ENCODE measurements at places on chromosomes 1 and 21. TPM values are rescaled to one million over a fixed set of nuclear protein-coding genes. Genes with fewer than 3 reads are reported as not detected.

DNA sequence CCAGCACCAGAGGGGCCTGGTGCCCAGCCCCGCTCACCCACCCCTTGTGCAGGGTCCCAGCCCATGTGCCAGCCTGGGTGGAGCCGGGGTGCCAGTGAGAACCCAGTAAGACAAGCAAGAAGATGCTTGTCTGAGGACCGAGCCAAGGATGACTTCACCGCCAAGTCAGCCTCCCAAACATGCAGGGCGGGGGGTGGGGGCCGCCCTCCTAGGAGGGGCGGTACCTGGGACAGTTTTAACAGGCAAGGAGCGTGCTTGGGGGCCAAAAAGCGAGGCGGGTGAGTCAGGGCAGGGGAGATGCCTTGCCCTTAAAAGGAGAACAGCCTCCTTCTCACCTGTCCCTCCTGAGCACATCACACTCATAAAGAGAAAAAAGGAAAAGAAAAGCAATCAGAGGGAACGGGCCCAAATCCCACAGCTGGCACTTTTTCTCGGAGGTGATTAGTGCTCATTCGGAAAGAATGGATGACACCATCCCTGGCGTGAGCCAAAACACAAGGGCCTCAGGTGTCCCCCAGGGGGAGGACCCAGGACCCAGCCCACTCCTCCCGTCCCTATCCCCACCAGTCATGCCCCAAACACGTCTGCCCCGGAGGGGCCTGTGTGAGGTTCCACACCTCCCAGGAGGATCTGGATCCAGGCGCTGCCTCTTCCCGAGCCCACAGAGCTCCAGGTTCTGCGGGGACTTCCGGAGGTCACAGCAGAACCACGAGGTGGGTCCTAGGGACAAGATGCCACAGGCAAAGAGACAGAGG is 77.6 kb upstream of the IFFO2 start:
- H3K4me1 ChIP-seq: peaks cover 5% of the 10 kb centered on the region
- no peaks in the 10 kb centered on the region for H3K36me3 ChIP-seq
- H3K4me3 ChIP-seq: no peak overlapping the region
- no peak for DNase-seq

DNA sequence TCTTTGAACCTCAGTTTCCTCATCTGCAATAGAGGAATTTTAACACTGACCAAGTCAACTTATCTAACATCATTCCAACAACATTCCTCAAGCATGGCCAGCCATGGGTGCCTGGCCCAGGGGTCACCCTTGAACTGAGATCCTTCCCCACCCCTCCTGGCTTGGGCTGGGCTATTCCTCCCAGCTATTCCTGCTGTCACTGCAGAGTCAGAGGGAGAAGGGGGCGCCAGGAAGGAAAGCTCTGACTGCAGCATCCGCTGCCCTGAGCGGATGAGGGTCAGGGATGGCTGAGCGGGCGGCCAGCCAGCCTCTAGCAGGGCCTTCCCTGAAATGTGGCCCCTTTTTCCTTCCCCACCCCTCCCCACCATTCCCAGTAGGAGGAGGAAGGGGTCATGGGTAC is 3.1 kb downstream of the TINAGL1 start:
- H3K36me3 ChIP-seq: no peaks in the 10 kb centered on the region
- H3K4me1 ChIP-seq: peaks cover 11% of the 10 kb centered on the region
- DNase-seq: no peak
- H3K4me3 ChIP-seq: peak overlapping the region; percentile 67
- no peaks in the 10 kb centered on the region for H3K27me3 ChIP-seq

The CD101 gene
- total RNA-seq: 0.10 TPM

DNA sequence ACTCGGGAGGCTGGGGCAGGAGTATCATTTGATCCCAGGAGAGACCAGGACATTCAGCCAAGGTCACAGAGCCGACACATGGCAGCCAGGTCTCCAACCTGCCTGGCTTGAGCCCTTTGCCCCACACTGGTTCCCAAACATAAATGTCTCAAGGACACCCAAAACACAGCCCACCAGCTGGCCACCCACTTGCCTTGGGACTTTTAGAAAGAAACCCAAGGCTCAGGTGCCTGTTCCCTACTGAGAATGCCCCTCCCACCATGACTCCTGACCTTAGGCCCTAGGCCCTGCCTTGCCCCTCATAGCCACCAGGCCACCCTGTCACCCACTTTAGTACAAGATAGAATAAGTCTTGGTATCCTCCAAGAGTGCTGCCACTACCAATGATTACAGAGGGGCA is 41.9 kb upstream of the LRP8 start:
- no peak for DNase-seq
- no peaks in the 10 kb centered on the region for H3K27me3 ChIP-seq
- H3K36me3 ChIP-seq: no peaks in the 10 kb centered on the region
- H3K4me1 ChIP-seq: no peaks in the 10 kb centered on the region
- no peak overlapping the region for H3K4me3 ChIP-seq

The GFI1 gene
- total RNA-seq: not detected

GRCh38 chr21:17631195-17631594 is 18.5 kb upstream of the BTG3 start:
- no peaks in the 10 kb centered on the region for H3K36me3 ChIP-seq
- H3K4me1 ChIP-seq: no peaks in the 10 kb centered on the region
- no peak overlapping the region for H3K4me3 ChIP-seq
- no peak overlapping the region for H3K27ac ChIP-seq

The CELSR2 gene
- total RNA-seq: 9.6 TPM

DNA sequence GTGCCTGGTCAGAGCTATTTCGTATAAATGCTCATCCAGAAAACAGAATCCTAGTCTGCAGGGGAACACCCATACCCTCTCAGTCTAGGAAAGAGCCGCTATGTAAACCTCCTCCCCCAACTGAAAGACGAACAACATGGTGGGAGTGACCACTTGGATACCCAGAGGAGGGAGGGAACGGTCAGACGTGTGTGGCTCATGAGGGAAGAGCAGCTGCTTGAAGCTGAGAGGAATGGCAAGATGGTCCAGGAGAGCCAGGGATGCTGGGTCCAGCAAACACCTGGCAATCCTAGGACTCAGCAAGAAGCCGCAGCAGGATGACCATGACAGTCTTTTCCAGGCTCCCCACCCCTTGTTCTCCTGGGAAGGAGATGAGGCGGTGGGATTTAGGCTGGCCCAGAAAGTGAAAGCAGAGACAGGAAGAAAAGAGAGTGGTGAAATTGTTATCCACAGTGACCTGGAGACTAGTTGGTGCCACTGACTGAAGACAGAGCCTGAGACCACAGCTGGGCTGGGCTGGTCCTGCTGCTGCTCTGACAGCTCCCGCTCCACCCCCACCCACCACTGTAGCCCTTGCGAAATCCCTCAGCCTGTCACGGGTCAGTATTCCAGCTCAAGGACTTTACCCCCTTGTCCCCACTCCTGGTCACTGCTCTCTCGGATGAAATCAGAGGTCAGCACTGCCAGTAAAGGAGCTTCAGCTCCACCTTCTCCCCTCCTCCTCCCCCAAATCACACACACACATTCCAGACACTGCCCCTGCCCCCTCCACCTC is 3.6 kb downstream of the CERS2 start:
- H3K36me3 ChIP-seq: peaks cover 34% of the 10 kb centered on the region
- H3K27me3 ChIP-seq: no peaks in the 10 kb centered on the region
- H3K27ac ChIP-seq: peak overlapping the region; percentile 95

GRCh38 chr1:202638019-202638700 is 72.1 kb downstream of the SYT2 start:
- no peaks in the 10 kb centered on the region for H3K36me3 ChIP-seq
- DNase-seq: no peak
- no peak overlapping the region for H3K4me3 ChIP-seq
- H3K4me1 ChIP-seq: peaks cover 10% of the 10 kb centered on the region
- H3K27ac ChIP-seq: no peak overlapping the region

DNA sequence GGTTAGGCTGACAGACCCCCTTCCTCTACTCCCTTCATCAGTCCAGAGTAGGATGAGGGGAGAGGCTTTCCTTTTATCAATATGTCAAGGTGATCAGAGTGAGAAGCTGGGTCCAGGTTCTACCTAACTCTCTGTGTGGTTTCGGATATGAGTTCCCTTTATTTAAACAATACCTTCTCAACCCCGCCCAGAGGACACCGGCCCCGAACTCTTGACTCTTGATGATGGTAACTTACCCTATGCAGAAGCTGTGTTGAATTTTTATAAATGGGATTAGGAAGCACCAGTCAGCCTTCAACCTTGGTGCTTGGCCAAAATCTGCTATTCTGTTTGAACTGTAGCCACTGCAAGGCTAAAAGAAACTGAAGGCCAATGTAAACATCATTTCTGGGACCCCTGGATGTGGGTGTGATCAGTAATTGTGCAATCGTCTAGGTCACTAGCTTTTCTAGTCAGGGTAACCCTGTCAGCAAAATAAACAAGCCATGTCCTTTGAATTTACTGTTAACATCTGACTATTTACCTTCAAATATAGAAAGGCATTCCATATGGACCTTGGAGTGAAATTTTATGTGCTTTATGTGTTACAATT is 398.3 kb downstream of the SEC16B start:
- no peaks in the 10 kb centered on the region for H3K27me3 ChIP-seq
- H3K27ac ChIP-seq: no peak overlapping the region
- H3K4me3 ChIP-seq: no peak overlapping the region
- no peaks in the 10 kb centered on the region for H3K4me1 ChIP-seq
- H3K36me3 ChIP-seq: no peaks in the 10 kb centered on the region

The FCAMR gene
- not detected for total RNA-seq

DNA sequence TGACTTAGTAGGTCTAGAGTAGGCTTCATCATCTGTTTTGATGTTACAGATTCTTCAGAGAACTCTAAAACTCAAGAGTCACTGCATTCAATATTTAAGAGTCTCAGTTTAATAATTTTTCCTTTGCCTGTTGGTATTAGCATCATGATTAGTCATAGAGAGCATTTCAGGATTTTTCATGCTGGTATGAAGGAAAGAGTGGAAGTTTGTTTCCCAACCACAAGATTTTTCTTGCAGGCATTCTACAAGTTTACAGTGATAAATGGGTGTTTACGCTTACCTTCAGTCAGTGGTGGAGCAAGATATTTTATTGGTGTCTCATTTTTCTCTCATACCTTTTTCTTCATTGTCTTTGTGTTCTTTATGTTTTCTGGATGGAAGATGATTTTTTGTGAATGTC is 58.4 kb upstream of the MYOCOS start:
- no peak overlapping the region for H3K4me3 ChIP-seq
- no peaks in the 10 kb centered on the region for H3K27me3 ChIP-seq
- no peaks in the 10 kb centered on the region for H3K36me3 ChIP-seq
- H3K4me1 ChIP-seq: no peaks in the 10 kb centered on the region

The POLR3C gene
- 27.8 TPM for total RNA-seq

DNA sequence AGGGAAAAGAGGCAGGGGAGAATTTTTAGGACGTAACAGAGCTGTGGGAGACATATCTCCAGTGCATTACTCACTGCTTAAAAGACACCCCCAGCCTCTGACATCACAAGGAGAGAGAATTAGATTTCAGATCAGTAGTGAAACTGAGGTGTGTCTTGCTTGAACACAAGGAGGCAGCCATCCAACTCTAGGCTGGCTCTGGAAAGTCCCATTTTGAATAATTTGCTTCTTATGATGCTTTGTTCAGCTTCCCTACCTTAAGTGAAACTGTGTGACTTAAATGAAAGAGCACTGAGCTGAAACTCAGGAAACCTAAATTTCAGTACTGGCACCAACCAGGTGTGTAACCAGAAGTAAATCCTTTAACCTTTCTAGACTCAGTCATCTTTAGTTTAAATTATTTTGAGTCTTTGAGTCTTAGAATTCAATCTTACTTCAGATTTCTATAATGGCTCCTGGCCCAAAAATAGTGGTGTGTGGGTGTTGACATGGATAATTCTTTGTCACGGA is 251.6 kb upstream of the SGIP1 start:
- H3K27me3 ChIP-seq: no peaks in the 10 kb centered on the region
- no peaks in the 10 kb centered on the region for H3K36me3 ChIP-seq
- H3K4me3 ChIP-seq: no peak overlapping the region
- no peak for DNase-seq

The CRB1 gene
- 0.44 TPM for total RNA-seq

GRCh38 chr1:82785268-82785790 is 984.6 kb downstream of the ADGRL2 start:
- no peaks in the 10 kb centered on the region for H3K27me3 ChIP-seq
- no peak overlapping the region for H3K4me3 ChIP-seq
- H3K36me3 ChIP-seq: no peaks in the 10 kb centered on the region
- no peaks in the 10 kb centered on the region for H3K4me1 ChIP-seq

- DNase-seq: no peak
- H3K36me3 ChIP-seq: no peaks in the 10 kb centered on the region
- no peak overlapping the region for H3K27ac ChIP-seq
- H3K4me3 ChIP-seq: no peak overlapping the region
These were observed 6.7 kb downstream of the TAF1A start for GRCh38 chr1:222583079-222583478.

- peak; percentile 58 for DNase-seq
- H3K4me1 ChIP-seq: peaks cover 23% of the 10 kb centered on the region
- H3K4me3 ChIP-seq: peak overlapping the region; percentile 28
- peaks cover 7% of the 10 kb centered on the region for H3K27me3 ChIP-seq
- H3K27ac ChIP-seq: no peak overlapping the region
- no peaks in the 10 kb centered on the region for H3K36me3 ChIP-seq
These were observed 26.8 kb downstream of the PTTG1IP start for GRCh38 chr21:44846485-44847260.

The CFHR3 gene
- 0.49 TPM for total RNA-seq

- H3K4me1 ChIP-seq: no peaks in the 10 kb centered on the region
- no peak overlapping the region for H3K4me3 ChIP-seq
These were observed 2032.3 kb downstream of the MRPL39 start for GRCh38 chr21:23574932-23575331.

GRCh38 chr1:47732489-47732888 is 264.7 kb downstream of the TRABD2B start:
- H3K27ac ChIP-seq: no peak overlapping the region
- no peaks in the 10 kb centered on the region for H3K36me3 ChIP-seq
- peaks cover 6% of the 10 kb centered on the region for H3K27me3 ChIP-seq
- no peak overlapping the region for H3K4me3 ChIP-seq

DNA sequence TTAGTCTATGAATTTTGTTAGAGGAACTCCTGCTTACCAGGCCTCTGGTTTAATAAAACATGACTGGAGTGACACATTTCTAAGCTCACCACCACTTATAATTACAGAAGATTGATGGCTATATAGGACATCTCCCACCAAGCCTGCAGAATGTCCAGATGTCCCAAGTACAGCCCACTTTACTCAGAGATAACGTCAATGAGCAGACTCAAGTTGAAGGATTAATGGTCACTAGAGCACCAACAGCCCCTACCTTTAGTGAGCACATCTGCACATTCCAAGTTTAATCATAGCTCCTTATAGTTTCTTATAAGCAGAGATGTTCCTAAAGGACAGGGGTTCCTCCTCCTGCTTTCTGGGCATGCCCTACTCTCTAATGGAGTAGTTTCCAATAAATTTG is 37.4 kb upstream of the IL20 start:
- H3K4me1 ChIP-seq: no peaks in the 10 kb centered on the region
- H3K27me3 ChIP-seq: no peaks in the 10 kb centered on the region
- no peak overlapping the region for H3K4me3 ChIP-seq
- H3K36me3 ChIP-seq: no peaks in the 10 kb centered on the region
- DNase-seq: no peak
- H3K27ac ChIP-seq: no peak overlapping the region

The HORMAD1 gene
- not detected for total RNA-seq

GRCh38 chr1:206699000-206699586 is 14.4 kb downstream of the MAPKAPK2 start:
- no peak for DNase-seq
- H3K27ac ChIP-seq: peak overlapping the region; percentile 93
- no peak overlapping the region for H3K4me3 ChIP-seq
- no peaks in the 10 kb centered on the region for H3K27me3 ChIP-seq
- H3K4me1 ChIP-seq: peaks cover 98% of the 10 kb centered on the region

The ASCL5 gene
- not detected for total RNA-seq

- H3K4me1 ChIP-seq: no peaks in the 10 kb centered on the region
- no peaks in the 10 kb centered on the region for H3K36me3 ChIP-seq
- no peak overlapping the region for H3K27ac ChIP-seq
- no peak overlapping the region for H3K4me3 ChIP-seq
- no peaks in the 10 kb centered on the region for H3K27me3 ChIP-seq
- no peak for DNase-seq
These were observed 16.0 kb downstream of the OR2T11 start for GRCh38 chr1:248618878-248619277.

GRCh38 chr1:29519788-29520110 is 283.4 kb downstream of the PTPRU start:
- no peaks in the 10 kb centered on the region for H3K4me1 ChIP-seq
- peaks cover 5% of the 10 kb centered on the region for H3K27me3 ChIP-seq
- H3K36me3 ChIP-seq: no peaks in the 10 kb centered on the region
- H3K4me3 ChIP-seq: no peak overlapping the region
